Calu3 (cell line): ENCODE measurements at places on chromosomes 2 and 18.

GRCh38 chr18:5318061-5318700 lies 22.7 kb upstream of the ZBTB14 start:
- no peak for DNase-seq

- no peak for DNase-seq
Observed at GRCh38 chr2:1799174-1799573, 54.9 kb upstream of the PXDN start.

DNA sequence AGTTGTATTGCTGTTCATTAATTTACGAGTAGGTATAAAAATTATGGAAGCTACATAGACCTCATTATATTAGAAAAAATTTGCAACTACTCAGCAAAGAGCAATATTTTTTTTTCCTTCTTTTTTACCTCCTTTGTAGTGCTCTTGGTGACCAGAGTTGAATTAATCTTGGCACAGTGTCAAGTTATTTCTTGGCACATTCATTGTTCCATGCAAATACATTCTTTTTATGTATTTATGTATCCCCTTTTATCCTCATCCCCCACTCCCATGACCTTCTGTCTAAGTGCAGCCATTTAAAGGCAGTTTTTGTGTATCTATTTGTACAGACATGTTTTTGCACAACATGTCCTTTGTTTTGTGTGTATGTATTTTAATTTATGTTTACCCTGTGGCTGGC lies 224.5 kb downstream of the CCDC102B start:
- no peak for DNase-seq

DNA sequence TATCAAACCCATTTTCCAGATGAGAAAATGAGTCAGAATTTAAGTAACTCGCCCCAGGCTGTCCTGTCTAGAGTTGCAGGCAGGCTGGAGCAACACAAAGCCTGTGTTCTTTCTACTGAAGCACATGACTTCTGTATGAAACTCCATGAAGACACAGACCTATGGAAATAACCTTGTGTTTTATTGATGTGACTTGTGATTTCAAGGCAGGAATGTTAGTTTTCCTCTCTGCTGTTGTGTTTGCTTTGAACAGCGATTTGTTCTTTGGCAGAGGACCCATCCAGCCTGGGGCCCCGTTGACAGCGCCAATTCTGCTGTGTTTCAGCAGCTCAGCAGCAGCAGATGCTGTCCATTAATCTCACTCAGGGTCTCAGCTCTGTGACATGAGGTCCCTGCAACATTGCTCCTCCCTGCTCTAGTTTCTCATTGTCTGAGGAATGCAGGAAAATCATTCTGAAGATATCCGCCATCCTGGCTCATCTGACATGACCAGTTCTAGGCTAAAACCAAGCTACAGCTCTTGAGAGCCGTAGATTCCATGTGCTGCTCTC lies 344.3 kb upstream of the RAB12 start:
- DNase-seq, result no peak

GRCh38 chr2:127023504-127023903 lies 83.5 kb downstream of the BIN1 start:
- no peak for DNase-seq

DNA sequence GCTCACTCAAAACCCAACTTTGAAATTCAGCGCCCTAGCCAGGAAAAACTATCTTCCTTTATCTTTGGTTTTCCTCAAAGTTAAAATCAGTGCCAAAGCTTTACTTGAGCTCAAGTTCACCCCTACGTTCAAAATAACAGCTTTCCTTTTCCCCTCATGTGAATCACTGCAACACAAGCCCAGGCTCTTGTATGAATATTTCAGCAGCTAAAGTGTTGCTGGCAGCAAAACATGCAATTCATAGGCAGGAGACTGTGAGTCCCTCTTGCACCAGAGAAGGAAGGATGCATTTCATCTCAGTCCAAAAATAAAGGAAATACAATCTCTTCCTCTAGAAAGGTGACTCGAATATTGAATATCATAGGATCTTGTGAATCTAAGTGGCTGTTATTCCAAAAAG lies 461.3 kb upstream of the SOX11 start:
- DNase-seq, result no peak

GRCh38 chr2:71004857-71005256 lies 10.2 kb upstream of the TEX261 start:
- no peak for DNase-seq

DNA sequence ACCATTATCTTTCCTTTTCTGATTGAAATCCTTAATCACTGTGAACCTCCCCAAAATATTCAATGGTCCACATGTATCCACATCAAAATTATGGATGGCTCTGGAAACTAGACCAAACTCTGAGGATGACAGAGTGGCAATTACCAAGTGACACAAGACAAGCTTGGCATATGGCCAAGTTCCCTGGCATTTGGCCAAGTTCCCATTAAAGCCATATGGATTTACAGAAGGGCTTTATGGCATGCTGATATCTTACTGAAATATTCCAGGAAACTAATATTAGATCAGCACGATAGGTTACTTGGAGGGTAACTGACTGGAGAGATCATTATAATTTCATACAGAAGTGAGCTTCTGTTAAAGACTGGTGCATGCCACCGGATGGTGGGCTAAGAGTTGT lies 21.9 kb upstream of the CERS6 start:
- DNase-seq, result peak; percentile 30

- DNase-seq, result no peak
Observed at GRCh38 chr2:182860858-182861257, 5.6 kb downstream of the FRZB start.
